ENCODE measurements at places on chromosomes 7 and 10. TPM values are rescaled to one million over a fixed set of nuclear protein-coding genes. Genes with fewer than 3 reads are reported as not detected.

The TMEM225B gene
- 3.0 TPM for polyA plus RNA-seq

The NODAL gene
- 0.52 TPM for polyA plus RNA-seq

The PLCE1 gene
- polyA plus RNA-seq, result 38.5 TPM

DNA sequence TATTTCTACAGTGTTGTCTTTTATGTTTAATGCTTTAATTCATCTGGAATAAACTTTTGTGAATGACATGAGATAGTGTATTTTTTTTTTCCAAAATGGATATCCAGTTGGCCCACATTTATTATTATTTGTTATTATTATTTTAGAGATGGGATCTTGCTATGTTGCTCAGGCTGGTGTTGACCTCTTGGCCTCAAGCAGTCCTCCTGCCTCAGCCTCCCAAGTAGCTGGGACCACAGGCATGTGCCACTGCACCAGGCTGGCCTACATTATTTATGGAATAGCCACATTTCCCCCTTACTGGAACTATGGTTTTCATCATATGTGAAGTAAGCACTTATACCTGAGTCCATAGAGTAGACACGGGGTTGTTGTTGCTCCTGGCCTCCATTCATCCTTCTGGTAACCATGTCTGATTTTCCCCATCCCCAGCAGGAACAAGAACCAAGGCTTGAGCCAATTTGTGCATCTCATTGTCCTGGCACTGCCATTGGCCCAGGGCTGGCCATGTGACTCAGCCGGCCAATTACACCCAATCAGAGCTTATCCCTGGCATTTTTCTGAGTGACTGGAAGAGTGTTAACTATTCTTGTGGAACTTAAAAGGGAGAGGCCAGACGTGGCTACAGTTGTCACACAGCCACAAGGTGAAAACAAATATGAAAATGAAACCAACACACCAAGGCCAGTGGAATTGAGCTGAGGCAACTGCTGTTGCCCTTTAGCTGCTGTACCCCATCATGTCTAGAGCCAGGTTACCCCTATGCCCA is 23.1 kb downstream of the PRF1 start:
- no peak for DNase-seq

- no peak for DNase-seq
Measured at GRCh38 chr7:34807548-34808340, 149.7 kb downstream of the NPSR1 start.

DNA sequence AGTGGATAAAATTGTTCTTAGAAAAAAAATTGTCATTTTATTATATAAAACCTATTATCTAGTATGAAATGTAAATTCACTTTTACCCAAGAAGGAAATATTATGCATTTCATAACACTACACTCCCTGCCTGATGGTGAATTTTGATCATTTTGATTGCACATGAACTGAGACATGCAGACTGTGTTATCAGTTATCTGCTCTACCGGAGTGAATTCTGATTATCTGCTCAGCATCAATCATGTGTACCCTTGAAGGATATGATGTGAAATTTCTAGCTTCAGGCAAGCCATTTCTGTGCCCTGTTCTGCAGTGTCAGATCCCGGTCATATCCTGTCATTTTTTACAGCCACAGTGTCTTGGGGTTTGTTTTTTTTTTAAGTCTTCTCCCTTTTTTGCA is 85.0 kb upstream of the FGL2 start:
- DNase-seq, result no peak
